ENCODE measurements at places on chromosomes 16 and 17. TPM values are rescaled to one million over a fixed set of nuclear protein-coding genes. Genes with fewer than 3 reads are reported as not detected.
A peak's percentile ranks its signal among the peaks of the same experiment; 100 is the strongest.

DNA sequence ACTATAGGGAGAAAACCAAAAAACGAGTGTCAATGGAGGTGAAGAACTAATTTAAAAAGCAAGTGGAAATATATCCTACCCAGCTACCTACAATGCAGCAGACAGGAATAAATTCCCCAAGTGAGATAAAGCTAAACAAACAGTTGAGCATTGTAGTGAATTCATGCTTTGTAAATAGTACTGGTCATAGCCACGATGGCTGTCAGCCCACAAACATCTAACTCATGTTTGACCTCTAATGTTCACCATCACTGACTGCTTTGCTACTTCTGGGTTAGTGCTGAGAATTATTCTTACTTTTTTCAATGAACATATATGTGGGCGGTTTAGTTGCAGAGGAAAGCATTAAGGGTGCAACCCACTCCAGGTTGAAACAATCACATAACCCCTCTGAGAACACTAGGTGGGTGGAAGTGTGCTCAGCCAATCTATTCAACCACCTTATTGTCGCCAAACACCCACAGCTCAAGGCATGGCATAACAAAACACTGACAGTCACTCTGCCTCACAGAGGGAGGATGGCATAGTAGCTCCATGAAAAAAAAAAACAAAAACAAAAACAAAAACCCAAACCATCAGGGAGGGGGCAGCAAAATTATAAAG, 264.1 kb downstream of the ZFHX3 start:
- no peak for DNase-seq
- peaks cover 18% of the 10 kb centered on the region for H3K36me3 ChIP-seq
- no peaks in the 10 kb centered on the region for H3K27me3 ChIP-seq
- H3K4me3 ChIP-seq, result no peak overlapping the region

GRCh38 chr17:79097226-79098055, 22.8 kb downstream of the ENGASE start:
- H3K4me3 ChIP-seq, result no peak overlapping the region
- no peaks in the 10 kb centered on the region for H3K36me3 ChIP-seq
- H3K27me3 ChIP-seq, result peaks cover 28% of the 10 kb centered on the region
- no peak for DNase-seq

DNA sequence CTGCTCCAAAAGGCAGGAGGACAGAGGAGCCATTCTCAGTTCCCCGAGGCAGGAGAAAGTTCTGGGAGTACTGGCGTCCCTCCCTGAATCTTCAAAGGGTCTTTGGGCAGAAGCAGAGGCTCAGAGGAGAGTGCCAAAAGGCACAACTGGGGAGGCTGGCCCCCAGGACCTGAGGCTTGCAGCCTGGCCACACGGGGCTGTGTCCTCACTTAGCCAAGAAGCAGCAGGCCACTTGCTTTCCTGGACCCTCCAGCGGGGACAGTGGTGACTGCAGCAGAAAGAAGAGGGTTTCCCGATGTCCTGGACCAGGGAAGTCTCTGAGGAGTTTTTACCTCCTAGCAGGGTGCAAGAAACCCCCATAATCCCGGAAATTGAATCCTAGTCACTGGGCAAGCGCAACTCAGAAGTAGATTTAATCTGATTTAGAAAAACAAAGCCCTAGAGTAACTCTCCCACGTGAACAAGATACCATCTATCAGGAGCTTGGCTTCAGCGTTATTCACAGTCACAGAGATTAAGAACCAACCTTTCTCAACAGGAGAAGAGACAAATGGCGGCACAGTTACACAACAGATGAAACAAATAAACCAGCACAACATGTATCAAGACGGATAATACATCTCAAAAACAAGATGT, 25.5 kb upstream of the BCO1 start:
- no peak for DNase-seq
- H3K4me3 ChIP-seq, result no peak overlapping the region

DNA sequence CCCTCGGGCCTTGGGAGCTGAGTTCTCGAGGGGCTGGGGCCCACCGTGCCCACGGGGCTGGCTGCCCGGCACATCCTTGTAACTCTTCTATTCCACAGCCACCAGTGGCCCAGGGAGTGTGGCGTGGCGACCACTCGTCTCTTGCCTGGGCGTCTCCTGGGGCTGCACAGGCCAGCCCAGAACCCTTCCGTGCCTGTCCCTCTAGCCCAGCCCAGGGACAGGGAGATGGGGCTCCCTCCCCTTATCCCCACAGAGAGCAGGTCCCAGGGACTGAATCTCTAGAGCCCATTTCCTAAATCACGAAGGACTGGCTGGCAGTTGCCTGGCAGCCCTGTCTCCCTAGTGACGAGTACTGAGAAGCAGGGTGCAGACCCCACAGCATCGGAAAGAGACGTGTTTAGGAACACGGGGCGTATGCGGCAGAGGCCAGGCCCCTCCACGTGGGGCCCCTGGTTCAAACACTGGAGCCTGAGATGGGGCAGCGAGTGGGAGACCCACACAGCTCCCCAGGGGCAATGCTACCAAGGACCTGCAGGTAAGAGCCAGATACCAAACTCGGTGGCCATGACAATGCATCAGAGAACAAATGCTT, 51.0 kb downstream of the TIMM22 start:
- peak overlapping the region; percentile 92 for H3K27ac ChIP-seq
- H3K27me3 ChIP-seq, result no peaks in the 10 kb centered on the region
- peaks cover 50% of the 10 kb centered on the region for H3K4me1 ChIP-seq
- DNase-seq, result peak; percentile 74
- no peak overlapping the region for H3K4me3 ChIP-seq
- H3K36me3 ChIP-seq, result peaks cover 7% of the 10 kb centered on the region

DNA sequence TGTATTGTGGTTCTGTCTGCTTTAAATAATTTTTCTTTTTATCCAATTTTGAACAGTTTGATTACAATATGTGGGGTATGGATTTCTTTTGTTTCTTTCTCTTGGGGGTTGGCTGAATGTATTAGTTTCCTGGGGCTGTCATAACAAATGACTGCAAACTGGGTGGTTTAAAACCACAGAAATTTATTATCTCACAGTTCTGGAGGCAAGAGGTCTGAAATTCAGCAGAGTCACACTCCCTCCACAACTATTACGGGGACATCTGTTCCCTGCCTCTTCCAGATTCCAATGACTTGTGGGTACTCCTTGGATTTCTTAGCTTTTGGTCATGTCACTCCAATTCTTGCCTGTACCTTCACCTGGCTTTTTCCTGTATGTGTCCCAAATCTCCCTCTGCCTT, 23.7 kb downstream of the COX11 start:
- H3K36me3 ChIP-seq, result peaks cover 21% of the 10 kb centered on the region
- DNase-seq, result no peak
- H3K4me3 ChIP-seq, result no peak overlapping the region
- peak overlapping the region; percentile 78 for H3K27ac ChIP-seq

- H3K27me3 ChIP-seq, result no peaks in the 10 kb centered on the region
- no peaks in the 10 kb centered on the region for H3K4me1 ChIP-seq
- no peak overlapping the region for H3K27ac ChIP-seq
- H3K4me3 ChIP-seq, result no peak overlapping the region
- no peak for DNase-seq
Measured at GRCh38 chr16:7964744-7965143, 625.6 kb downstream of the TMEM114 start.

GRCh38 chr17:49106321-49107210, 26.0 kb upstream of the B4GALNT2 start:
- no peak overlapping the region for H3K4me3 ChIP-seq
- H3K27ac ChIP-seq, result peak overlapping the region; percentile 13
- no peaks in the 10 kb centered on the region for H3K36me3 ChIP-seq
- no peak for DNase-seq
- no peaks in the 10 kb centered on the region for H3K27me3 ChIP-seq
- H3K4me1 ChIP-seq, result peaks cover 25% of the 10 kb centered on the region

DNA sequence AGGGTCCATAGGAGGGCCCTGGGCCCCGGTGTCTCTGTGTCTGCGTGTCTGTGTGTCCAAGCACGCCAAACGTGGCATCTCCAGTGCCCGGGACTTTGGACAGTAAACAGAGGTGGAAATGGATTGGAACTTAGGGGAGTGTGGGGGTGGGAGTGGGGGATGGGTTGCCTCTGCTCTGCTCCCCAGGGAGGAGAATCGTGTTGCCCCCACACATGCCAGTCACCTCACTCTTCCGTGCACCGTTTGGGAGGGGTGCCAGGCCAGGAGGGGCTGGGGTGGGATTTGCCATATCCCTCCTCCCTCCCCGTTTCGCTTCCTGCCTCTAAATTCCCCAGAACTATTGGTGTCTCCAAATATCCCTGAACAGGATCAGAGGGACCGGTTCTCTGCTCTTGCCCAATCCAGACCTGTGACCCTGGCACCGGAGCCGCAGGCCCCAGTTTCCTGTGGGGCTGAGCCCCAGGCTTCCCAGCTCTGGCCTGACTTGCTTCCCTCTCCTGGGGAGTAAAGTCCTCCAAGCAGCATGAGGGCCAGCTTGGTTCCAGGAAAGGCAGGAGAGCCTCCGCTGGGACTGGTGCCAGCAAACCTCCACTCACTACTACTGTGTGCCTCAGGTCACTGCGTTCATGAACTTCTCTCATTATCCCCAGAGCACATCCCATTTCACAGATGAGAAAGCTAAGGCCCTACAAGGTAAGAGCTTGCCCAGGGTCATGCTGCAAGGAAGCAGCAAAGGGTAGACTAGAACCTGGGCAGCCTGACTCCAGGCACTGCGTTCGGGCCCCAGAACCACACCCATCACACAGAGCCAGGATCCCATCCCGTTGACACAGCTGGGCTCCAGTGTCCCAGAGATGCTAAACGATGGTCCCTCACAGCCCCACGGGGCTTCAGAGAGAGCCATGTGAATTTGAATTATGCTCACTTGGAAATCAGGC, at the start of gene ASGR1:
ASGR1 (minus strand) TSS at position 54 of the 938 bp plus-strand sequence. CDS start 807 bp downstream, outside the sequence.
- peak; percentile 73 for DNase-seq
- no peaks in the 10 kb centered on the region for H3K4me1 ChIP-seq
- H3K27me3 ChIP-seq, result no peaks in the 10 kb centered on the region
- H3K4me3 ChIP-seq, result no peak within 1 kb of the TSS

DNA sequence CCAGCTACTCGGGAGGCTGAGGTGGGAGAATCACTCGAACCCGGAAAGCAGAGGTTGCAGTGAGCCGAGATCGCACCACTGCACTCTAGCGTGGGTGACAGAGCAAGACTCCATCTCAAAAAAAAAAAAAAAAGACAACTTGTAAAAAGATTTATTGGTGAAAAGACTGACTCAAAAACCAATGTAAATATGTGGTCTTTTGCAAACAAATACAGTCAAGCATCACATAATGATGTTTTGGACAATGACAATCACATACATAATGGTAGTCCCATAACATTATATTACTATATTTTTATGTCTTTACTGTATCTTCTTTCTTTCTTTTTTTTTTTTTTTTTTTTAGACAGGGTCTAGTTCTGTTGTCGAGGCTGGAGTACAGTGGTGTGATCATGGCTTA, 8.3 kb downstream of the CRLF3 start:
- H3K36me3 ChIP-seq, result no peaks in the 10 kb centered on the region
- no peak overlapping the region for H3K4me3 ChIP-seq
- peaks cover 16% of the 10 kb centered on the region for H3K4me1 ChIP-seq
- H3K27ac ChIP-seq, result no peak overlapping the region
- DNase-seq, result no peak
- H3K27me3 ChIP-seq, result no peaks in the 10 kb centered on the region

GRCh38 chr16:53816211-53816836, 112.4 kb downstream of the FTO start:
- H3K27ac ChIP-seq, result peak overlapping the region; percentile 98
- DNase-seq, result no peak
- no peaks in the 10 kb centered on the region for H3K27me3 ChIP-seq
- peaks cover 52% of the 10 kb centered on the region for H3K4me1 ChIP-seq
- no peak overlapping the region for H3K4me3 ChIP-seq
- peaks cover 23% of the 10 kb centered on the region for H3K36me3 ChIP-seq

GRCh38 chr16:85628645-85629044, 15.5 kb downstream of the GSE1 start:
- H3K27me3 ChIP-seq, result no peaks in the 10 kb centered on the region
- peaks cover 4% of the 10 kb centered on the region for H3K4me1 ChIP-seq
- peaks cover 7% of the 10 kb centered on the region for H3K36me3 ChIP-seq
- no peak overlapping the region for H3K4me3 ChIP-seq

GRCh38 chr17:17539591-17539990, 43.4 kb upstream of the RASD1 start:
- no peak for DNase-seq
- no peak overlapping the region for H3K27ac ChIP-seq
- peaks cover 30% of the 10 kb centered on the region for H3K4me1 ChIP-seq

DNA sequence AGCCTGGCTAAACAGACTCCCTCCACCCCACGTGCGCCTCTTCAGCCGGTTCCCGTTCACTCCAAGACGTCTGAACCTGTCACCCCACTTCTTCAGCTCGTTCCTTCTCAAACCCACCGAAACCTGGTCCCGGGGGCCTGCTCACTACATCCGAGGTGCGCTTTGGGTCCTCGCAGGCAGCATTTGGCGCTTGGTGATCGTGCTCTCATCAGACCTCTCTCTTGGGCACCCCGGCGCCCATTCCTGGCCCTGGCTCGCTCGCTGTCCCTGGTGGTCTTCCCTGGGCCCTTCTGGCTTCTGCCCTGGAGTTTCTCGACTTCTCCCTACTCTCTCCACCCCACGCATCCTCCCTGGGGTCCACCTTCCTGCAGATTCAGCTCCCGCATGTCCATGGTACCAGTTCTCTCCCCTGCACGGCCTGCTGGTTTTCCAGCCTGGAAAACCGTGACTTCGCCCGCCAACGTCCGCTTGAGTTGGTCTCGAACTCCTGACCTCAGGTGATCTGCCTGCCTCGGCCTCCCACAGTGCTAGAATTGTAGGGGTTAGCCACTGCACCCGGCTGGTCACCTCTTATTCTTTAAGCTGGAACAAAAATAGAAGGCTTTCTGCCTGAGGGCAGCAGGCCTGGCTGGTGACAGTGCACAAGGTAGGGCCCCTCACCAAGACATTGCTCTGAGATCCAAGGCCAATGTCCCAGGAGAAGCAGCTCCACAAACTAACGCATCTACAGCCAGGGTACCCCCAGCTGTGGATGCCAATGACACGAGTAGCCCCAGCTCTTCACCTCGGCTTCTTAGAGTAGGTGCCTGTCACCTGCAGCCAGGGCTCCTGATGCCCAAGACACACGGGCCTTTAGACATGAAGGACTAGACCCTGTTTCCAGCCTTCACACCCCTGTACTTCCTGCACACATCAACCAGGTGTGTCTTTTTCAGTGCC, 1.1 kb upstream of the MEAK7 start:
- no peaks in the 10 kb centered on the region for H3K36me3 ChIP-seq
- H3K4me3 ChIP-seq, result peak overlapping the region; percentile 84
- H3K27ac ChIP-seq, result peak overlapping the region; percentile 96
- H3K27me3 ChIP-seq, result no peaks in the 10 kb centered on the region
- peak; percentile 84 for DNase-seq
- H3K4me1 ChIP-seq, result peaks cover 32% of the 10 kb centered on the region

- peaks cover 23% of the 10 kb centered on the region for H3K27me3 ChIP-seq
- no peaks in the 10 kb centered on the region for H3K36me3 ChIP-seq
- H3K27ac ChIP-seq, result peak overlapping the region; percentile 51
Measured at GRCh38 chr17:57033296-57033695, 51.8 kb upstream of the AKAP1 start.

HOXB3 gene
- 0.18 TPM for total RNA-seq

GAST gene
- total RNA-seq, result not detected

DPEP2 gene
- total RNA-seq, result not detected

PLEKHH3 gene
- total RNA-seq, result 41.5 TPM

PNMT gene
- total RNA-seq, result 0.46 TPM

SCNN1B gene
- total RNA-seq, result not detected

NLK gene
- total RNA-seq, result 14.5 TPM

UTP4 gene
- 46.0 TPM for total RNA-seq
